DMS153 (cell line): ENCODE measurements at places on chromosomes 1 and 21.

DNA sequence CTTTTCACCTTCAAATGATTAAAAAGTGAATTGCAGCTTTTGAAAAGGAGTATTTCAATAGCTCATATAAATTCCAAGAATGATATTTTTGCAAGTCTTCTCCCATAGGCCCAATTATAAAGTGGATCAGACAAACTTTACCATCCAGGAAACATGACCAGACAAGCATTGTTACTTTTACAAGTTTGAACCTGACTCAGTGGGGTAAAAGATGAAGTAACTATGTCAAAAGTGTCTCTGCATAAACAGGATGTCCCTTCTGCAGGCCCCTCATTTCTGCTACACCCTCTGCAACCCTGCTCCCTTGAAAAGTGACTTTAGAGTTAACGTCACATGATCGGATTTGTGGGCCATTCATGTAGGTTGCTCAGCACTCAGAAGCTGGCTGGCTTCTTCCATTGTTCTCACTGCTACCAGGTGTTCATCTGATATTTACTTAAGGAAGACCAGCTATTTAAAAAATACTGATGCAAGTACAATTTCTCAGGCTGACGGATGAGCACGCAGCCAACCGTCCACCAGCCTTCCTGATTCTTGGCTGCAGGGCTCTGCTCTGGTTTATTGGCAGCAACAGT lies 32.3 kb downstream of the URB1 start:
- DNase-seq, result peak; percentile 42

- DNase-seq, result no peak
Measured at GRCh38 chr1:207867136-207868109, 43.5 kb downstream of the CD34 start.

DNA sequence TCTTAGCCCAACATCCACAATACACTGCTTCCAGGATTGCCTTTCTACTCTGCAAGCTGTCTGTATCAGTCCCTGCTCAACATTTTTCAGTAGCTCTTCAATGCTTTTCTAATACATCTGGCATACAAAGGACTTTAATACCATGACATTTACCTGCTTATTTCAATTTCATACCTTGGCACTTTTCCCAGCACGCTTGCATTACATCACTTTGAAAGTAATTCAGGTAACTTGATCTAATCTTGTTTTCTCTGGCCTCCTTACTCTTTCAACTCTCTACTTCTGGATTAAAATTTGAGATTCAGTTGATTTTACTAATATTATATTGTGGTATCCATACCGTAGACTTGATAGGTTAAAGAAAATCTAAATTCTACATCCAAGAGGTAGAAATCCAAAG lies 103.0 kb downstream of the PTGS2 start:
- DNase-seq, result no peak

GRCh38 chr1:37250371-37250770 lies 216.1 kb upstream of the GRIK3 start:
- DNase-seq, result no peak

DNA sequence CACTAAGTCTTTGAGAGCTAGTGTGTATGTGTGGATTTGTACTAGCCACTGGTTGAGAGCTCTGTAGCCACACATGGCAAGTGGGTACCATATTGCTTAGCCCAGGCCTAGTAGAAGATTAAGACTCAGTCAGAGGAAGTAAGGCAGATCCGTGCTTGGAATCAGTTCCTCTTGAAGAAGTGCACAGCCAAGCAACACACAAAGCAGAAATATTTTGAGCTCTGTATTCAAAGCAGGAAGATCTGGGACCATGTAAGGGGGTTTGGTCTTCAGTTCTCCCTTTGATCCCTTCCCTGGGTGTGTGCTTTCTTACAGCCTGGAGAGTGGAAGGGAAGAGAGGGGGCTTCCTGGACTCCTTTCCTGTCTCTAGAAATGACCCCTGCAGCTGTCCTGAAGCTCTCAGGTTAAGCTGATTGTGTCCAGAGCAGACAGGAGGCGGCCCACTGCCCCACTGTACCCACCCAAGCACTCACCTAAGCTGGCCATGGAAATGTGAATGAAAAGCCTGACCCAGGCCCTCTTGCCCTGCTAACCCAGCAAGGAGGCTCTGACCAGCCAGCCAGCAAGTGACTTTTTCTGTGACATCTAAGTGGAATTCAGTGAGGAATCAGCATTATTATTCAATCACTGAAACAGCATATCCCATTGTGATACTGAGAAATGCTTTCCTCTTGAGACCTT lies 3.6 kb downstream of the ETS2 start:
- DNase-seq, result no peak

DNA sequence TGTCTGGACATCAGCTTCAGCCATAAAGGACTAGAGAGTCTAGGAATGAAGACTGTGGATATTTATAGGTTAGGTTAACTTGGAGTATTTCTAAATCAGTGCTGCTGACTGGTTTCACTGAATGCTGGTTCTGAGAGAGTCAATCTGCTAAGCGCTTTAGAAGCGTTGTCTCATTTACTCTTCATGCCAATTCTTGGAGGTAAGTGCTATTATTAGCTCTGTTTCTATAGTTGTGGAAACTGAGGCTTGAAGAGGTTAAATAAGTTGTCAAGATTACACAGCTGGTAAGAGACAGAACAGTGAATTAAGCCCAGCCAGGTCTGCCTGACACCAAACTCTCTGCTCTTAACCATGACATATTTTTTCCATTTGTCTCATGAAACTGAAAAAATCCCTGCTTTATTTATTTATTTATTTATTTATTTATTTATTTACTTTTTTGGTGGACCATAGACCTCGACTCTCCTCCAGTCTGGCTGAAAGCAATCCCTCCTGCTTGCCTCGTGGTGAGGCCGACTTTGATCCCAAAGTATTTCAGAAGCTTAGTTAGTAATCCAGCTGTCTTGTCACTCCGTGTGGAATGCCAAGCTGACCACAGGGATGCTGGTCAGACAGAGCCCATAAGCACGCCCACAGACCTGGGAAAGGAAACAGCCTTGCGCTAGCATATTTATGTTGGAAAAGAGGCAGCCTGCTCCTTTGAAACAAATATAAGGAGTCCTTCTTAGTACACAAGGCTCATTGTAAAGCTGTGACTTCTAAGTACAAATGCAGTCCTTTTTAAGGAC lies 16.9 kb downstream of the NTMT2 start:
- no peak for DNase-seq
